Muscle of leg (tissue), 16 donors: ENCODE measurements at places on chromosomes 1 and 21. TPM values are rescaled to one million over a fixed set of nuclear protein-coding genes. Genes with fewer than 3 reads are reported as not detected.

The PKLR gene
- 0.11 TPM for polyA plus RNA-seq

The PRMT6 gene
- 19.4 TPM for polyA plus RNA-seq

The EDN2 gene
- not detected for polyA plus RNA-seq

The DCST1 gene
- polyA plus RNA-seq = 0.10 TPM

The TMEM269 gene
- polyA plus RNA-seq = 0.82 TPM

The ZBTB18 gene
- 87.6 TPM for polyA plus RNA-seq

The DENND2C gene
- 4.2 TPM for polyA plus RNA-seq

The MR1 gene
- polyA plus RNA-seq = 4.3 TPM

The C21orf58 gene
- polyA plus RNA-seq = 10.1 TPM

The FCRLB gene
- polyA plus RNA-seq = 0.68 TPM

The ORC1 gene
- polyA plus RNA-seq = 3.2 TPM

The CELA3B gene
- not detected for polyA plus RNA-seq

The IFI44L gene
- 2.1 TPM for polyA plus RNA-seq

The VAV3 gene
- 5.5 TPM for polyA plus RNA-seq

The MIS18A gene
- 12.6 TPM for polyA plus RNA-seq

The ARTN gene
- polyA plus RNA-seq = 2.4 TPM

The SFN gene
- 0.27 TPM for polyA plus RNA-seq

The LRRC71 gene
- 0.83 TPM for polyA plus RNA-seq

The ALDH9A1 gene
- polyA plus RNA-seq = 37.9 TPM

The NR1I3 gene
- polyA plus RNA-seq = 1.0 TPM

The ZNF669 gene
- 7.1 TPM for polyA plus RNA-seq

The TRIM63 gene
- polyA plus RNA-seq = 34.1 TPM

The ADGRL4 gene
- 14.1 TPM for polyA plus RNA-seq

The TDRD5 gene
- not detected for polyA plus RNA-seq

The SPRR2B gene
- not detected for polyA plus RNA-seq

The OR2T2 gene
- not detected for polyA plus RNA-seq

The SIKE1 gene
- 27.1 TPM for polyA plus RNA-seq

The FMOD gene
- 214 TPM for polyA plus RNA-seq

The GUCA2A gene
- polyA plus RNA-seq = not detected

The BATF3 gene
- polyA plus RNA-seq = 2.1 TPM

The KCNA2 gene
- 0.74 TPM for polyA plus RNA-seq

The LYPLAL1 gene
- polyA plus RNA-seq = 31.0 TPM

The CFAP57 gene
- polyA plus RNA-seq = 0.20 TPM

The VCAM1 gene
- polyA plus RNA-seq = 9.6 TPM

The BEND5 gene
- polyA plus RNA-seq = 13.4 TPM
